ENCODE measurements at places on chromosomes 12 and 14.
A peak's percentile ranks its signal among the peaks of the same experiment; 100 is the strongest.

- peak; percentile 82 for DNase-seq
These were observed 2.0 kb upstream of the ATN1 start for GRCh38 chr12:6925540-6926279.

DNA sequence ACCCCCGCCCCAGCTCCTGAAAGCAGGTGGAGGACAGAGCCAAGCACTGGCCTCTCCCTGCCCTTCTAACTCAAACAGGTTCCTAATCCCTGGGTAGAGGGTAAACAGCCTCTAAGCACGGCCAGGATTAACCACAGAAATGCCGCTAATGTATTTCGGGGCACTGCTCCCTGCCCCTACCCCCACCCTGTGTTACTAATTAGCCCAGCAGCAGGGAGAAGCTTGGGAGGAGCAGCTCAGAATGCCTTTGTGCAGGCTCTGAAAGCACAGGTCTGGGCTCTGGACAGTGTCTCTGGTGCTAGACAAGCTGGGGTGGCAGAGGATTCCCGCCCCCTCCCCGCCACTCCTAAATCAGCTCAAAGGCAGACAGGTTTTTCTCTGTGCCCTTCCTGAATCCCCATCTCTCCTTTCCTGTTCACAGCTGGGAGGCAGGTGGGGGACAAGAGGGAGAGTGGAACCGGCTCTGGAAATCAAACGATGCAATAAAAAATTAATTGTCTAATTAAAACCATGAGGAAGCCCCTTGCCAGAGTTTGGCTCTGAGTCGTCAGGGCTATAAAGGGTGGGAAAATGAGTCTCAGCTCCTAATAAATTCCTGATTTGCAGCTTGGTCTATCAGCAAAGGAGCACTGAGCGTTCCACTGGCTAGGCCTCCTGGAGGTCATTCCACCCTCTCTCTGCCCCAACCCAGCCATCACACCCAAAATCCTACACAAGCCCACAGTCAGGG, 53.0 kb downstream of the SMUG1 start:
- no peak for DNase-seq

- DNase-seq, result no peak
These were observed 7.2 kb upstream of the P2RX4 start for GRCh38 chr12:121202407-121203355.

GRCh38 chr14:68783408-68784225, 9.2 kb downstream of the ZFP36L1 start:
- no peak for DNase-seq

- no peak for DNase-seq
These were observed 19.9 kb downstream of the MOK start for GRCh38 chr14:102285106-102285505.

DNA sequence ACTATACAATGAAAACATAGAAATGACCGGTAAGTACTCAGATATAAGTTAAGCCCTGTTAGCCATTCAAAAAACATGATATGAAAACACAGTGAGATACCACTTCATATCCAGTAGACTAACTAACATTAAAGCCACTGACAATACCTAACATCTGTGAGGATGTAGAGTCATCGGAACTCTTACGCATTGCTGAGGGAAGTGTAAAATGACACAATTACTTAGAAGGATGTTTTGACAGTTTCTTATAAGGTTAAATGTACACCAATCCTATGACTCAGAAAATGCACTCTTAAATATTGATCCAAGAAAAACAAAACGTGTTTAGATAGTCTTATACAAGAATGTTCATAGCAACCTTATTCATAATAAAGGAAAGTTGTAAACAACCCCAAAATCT, 782.9 kb downstream of the BCL11B start:
- DNase-seq, result no peak

GRCh38 chr14:63499701-63500250, 43.4 kb downstream of the PPP2R5E start:
- DNase-seq, result peak; percentile 42

GRCh38 chr12:40063414-40063813, 42.5 kb downstream of the SLC2A13 start:
- no peak for DNase-seq

DNA sequence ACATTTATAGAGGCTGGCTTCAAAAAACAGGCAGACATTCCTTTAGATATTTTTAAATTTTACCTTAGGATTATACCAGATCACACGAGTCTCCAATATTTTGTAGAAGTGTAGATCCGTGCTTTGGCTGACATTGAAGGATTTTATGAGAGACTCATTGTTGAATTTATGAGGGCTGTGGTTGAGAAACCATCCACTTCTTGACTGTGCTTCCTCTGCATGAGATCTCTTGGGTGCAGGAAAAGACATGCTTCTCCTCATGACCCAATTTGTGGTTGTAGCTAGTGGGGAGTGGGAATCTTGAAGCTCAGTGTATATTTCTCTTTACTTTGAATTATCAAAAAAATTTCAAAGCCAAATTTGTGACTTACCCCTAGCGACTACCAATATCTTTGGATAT, 36.7 kb upstream of the NKX2-8 start:
- DNase-seq, result no peak

GRCh38 chr12:89101440-89101839, 250.9 kb downstream of the DUSP6 start:
- DNase-seq, result no peak

- DNase-seq, result no peak
These were observed 1.9 kb upstream of the KRT18 start for GRCh38 chr12:52946797-52947547.

DNA sequence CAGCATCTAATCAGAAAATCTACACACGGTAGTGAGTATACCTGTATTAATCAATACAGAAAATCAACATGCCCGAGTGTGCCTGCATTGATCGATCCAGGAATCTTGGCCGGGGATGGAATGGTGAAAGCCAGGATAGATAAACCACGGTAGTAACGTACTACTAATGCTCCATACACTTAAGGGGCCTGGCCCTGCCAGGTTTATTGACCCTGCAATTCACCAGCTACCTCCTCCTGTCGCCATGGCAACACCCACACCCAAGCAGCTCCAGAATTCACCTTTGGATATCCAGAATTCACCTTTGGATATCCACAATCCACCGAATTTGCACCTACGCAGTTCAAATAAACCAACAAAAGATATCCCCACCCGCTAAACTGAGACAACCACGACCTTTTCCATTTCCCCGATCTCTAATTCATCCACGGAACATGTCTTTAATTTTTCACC, 14.8 kb upstream of the CALM1 start:
- DNase-seq, result no peak

DNA sequence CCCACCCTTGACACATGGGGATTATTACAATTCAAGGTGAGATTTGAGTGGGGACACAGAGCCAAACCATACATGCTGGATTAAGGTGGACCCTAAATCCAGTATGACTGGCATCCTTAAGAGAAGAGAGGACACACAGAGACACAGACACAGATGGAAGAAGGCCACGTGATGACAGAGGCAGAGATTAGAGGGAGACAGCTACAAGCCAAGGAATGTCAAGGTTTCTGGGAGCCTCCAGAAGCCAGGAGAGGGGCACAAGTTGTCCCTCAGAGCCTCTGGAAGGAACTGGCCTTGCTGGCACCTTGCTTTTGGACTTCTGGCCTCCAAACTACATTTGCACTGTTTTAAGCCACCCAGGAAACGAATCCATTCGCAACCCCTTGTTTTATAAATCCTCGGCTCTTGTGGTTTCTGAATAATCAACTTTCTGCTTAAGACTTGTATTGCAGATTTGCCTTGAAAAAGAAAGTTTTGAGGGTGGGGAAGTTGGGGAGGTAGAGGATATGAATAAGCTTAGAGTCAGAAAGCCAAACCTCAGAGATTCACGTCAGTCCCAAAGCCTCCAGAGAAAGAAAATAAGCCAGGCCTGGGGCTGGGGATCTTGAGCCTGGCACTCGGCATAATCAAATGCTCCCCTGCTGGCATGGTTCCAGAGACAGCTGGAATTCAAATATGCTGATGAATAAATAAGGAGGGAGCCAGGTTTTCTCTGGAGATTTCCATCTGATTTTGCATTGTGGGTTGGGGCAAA, 224.2 kb upstream of the PWP1 start:
- DNase-seq, result no peak

GRCh38 chr14:67240168-67240932, 885 bp upstream of the PALS1 start:
- peak; percentile 56 for DNase-seq

DNA sequence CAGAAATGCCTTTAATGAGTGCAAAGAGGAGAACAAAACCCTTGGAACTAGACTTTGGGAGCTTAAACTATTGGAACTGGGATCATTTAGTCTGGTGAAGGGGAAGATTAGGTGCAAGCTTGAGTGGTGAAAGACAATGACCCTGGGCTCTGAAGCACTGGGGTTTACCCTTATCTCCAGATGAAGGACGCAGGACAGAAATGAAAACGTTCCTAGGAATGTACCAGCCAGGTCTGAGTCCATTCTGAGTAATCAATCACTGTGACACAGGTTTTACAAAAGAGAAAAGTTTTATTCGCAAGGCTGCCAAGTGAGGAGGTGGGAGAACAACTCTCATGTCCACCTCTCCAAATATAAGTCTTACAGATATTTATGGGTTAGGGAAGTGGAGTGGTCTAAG, 249.1 kb downstream of the LRIG3 start:
- DNase-seq, result no peak

GRCh38 chr12:27468241-27468640, 21.7 kb downstream of the SMCO2 start:
- no peak for DNase-seq

DNA sequence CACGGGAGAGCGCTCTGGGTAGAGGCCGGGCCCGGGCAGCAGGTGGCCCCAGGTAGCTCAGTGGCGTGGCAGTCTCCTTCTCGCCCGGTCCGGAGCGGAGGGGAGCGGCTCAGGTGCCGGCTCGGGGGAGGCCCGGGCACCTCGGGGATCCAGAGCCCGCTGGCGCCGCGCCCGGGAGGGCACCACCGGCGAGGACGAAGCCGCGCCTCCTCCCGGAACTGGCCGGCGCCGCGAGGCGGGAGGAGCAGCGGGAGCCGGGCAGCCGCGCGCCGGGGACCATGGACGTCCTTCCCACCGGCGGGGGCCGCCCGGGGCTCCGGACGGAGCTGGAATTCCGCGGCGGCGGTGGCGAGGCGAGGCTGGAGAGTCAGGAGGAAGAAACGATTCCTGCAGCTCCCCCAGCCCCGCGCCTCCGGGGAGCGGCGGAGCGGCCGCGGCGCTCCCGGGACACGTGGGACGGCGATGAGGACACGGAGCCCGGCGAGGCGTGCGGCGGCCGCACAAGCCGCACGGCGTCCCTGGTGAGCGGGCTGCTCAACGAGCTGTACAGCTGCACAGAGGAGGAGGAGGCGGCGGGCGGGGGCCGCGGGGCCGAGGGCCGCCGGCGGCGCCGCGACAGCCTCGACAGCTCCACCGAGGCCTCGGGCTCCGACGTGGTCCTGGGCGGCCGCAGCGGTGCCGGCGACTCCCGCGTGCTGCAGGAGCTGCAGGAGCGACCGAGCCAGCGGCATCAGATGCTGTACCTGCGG, 21.5 kb upstream of the GNS start:
- peak; percentile 87 for DNase-seq

DNA sequence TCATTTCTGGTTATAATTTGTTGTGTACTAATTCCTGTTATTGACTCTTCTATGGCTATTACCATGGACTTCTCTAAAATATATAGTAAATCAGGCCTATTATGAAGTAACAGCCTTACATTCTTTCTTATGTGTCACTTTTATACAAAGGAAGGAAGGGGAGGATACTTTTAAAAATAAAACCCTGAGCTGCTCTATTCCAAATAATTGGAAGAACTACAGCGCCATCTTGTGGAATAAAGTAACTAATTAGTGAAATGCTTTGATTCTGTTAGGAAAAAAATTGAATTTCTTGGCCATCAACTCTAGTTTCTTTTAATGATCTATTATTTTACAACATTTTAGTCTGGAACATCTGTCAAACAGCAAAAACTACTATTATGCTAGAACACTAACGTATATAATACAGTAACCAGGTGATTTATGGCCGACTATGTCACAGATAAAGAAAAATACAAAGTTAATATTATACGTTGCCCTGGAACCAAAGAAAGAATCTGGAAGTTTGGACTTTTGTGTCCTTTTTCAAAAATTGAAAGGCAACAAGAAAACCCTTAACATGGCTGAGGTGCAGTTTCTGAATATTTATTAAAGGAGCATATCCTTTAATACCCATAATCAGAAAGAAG, 55.0 kb upstream of the NELL2 start:
- DNase-seq, result no peak

GRCh38 chr14:104333646-104334423, 195.4 kb downstream of the KIF26A start:
- DNase-seq, result no peak

- DNase-seq, result no peak
These were observed 43.7 kb upstream of the TSPAN9 start for GRCh38 chr12:3033539-3033867.

DNA sequence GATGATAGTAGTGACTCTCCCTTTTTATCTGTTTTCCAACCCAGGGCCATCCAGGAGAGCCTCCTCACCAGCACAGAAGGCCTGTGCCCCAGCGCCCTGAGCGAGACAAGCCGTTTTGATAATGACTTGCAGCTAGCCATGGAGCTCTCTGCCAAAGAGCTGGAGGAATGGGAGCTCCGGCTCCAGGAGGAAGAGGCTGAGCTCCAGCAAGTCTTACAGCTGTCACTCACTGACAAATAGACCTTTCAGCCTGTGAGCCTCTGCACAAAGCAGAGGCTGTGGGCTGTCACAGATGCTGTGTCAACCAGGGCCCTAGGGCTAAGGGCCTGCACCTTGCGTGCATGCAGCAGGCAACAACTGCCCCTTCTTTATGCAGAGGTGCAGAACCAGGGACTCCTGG, 11.0 kb downstream of the C12orf76 start:
- no peak for DNase-seq

DNA sequence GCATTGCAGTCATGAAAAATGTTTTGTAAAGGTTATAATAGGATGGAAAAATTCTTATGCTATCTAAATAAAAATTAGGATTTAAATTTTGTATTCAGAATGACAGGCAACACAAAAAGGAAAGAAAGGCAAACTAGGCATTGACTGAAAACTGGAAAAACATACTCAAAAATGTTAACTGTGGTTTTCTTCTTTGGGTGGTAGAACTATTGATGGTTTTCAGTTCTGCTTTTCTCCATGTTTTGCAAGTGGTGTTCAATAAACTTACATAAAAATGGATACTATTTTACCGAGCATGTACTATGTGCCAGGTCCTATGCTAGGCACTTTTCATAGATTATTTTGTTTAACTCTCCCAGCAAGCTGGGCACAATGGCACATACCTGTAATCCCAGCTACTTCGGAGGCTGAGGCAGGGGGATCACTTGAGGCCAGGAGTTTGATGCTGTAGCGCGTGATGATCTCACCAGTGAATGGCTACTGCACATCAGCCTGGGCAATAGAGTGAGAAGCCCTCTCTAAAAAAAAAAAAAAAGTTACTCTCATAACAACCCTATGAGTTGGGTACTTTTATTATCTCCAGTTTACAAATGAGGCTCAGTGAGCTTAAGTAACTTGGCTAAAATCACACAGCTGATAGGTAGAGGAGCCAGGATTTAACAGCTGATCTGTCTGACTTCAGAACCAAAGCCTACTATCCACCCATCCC, 26.3 kb upstream of the TCP11L2 start:
- no peak for DNase-seq

DNA sequence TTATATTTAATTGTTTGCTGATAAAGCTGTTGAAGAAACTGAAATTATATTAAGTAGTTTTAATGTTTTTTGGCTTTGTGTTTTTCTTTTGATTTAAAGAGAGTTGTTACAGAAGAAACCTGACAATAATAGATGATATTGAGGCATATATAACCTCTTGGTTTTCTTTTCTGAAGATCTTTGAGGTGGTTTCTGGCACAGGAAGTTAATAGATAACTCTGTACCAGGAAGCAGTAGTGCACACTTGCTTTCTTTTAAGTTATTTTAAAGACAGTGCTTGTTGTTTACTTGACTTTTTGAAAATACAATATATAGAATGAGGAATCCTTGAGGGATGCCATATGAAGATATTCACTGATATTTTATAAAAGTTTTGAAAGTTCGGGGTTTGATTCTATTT, 209.0 kb upstream of the FBXO33 start:
- no peak for DNase-seq
